ENCODE measurements at places on chromosomes 4 and X. TPM values are rescaled to one million over a fixed set of nuclear protein-coding genes. Genes with fewer than 3 reads are reported as not detected.

DNA sequence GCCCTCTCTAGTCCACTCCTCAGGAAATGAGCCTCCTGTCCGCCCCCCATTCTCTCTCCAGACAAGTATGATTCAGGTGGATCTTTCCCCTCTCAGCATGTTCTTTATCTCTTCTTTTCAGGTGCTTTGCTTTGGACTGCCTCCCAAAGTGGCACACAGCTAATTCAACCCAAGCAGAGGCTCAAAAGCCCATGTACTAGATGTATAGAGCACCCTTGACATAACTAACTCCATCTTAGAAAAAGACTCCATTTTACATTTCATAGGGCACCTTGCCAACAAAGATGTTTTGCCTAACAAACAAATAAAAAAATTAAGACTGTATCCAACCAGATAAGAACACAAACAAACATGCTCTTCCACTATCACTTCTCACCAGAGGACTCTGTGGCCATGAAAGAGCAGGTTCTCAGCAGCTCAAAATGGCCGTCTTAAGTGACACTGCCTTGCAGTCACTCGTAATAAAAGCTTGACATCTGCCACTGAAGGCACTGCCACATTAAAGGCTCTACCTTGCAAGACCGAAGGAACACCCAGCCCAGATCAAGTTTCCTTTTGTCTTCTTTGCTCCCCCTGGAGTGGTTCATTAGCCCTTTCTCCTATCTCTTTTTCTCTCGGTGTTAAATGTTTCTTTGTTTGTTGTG, 84.9 kb upstream of the TAB3 start:
- DNase-seq = no peak

Gene COX7B2
- not detected for polyA plus RNA-seq

- no peak for DNase-seq
Measured at GRCh38 chr4:84573385-84574068, 9.4 kb upstream of the CDS1 start.

Gene F9
- polyA plus RNA-seq = not detected

- DNase-seq = no peak
Measured at GRCh38 chr4:152950402-152951274, 14.5 kb downstream of the FHDC1 start.

Gene CRMP1
- polyA plus RNA-seq = 49.1 TPM

DNA sequence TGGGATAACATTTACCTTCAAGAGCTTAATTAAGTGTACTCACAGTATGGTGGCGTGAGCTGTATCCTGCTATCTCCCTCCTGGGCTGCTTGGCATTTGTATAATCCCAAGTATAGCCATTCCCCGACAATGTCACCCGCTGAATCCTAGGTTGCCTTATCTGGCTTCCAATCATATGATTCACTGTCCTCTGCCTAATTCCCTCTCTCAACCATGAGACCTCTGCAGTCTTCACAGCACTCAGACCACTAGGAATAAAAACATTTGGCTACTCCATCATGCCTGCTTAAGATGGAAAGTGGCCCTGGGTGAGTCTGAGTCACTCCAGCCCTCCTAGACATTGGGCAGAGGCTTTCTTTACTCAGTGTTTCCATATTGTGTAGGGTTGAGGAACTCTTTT, 28.9 kb upstream of the WDFY3 start:
- no peak for DNase-seq

DNA sequence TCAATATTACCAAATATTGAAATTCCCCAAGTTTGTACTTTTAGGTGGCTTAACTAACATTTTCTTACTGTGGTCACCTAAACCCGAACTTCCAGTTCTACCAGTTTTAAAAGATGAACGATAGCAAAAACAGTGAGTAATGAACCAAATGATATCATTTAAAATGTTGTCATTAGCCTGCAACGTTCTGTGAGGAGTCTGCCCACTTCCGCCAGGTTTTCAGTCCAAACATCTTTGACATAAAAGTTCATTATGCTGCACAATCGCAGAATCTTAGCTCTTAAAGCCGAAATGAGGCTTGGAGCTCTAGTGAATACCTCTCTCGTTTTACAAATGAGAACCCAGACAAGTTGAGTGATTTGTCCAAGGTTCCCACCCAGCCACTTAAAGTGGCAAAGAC, 762 bp downstream of the PIGA start:
- peak; percentile 19 for DNase-seq

DNA sequence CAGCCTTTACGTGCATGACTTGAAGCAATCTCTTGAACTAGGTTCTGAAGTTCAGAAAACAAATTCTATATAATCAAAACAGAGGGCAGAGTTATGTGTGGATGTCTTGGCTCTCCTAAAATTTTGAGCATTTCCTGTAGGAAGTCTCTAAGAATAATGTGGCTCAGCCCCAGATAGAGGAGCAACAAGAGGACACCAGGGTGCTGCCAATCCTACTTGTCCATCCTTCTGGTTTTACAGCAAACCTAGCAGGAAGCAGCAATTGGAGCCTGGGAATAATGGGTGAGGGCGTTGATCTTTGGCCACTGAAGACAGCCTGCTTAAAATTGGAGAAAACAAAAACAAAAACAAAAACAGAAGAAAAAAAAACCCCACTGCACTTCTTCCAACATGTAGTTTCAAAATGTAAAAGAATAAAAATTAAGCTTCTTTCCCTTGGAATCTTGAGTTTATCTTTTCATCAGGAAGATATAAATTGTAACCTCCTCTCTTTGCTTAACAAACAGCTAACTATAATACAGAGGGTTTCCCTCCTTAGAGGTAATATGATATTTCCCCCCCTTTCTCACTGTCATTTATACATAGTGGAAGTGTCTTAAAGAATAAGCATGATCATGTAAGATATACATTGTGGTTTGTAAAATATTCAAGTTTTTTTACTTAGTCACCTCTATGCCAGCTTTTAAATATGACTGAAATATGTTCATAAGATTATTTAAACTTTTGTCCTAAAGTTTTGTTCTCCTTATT, 130.6 kb downstream of the FBXO8 start:
- DNase-seq = no peak

GRCh38 chrX:38206542-38206941, 14.1 kb downstream of the SRPX start:
- no peak for DNase-seq

- no peak for DNase-seq
Measured at GRCh38 chrX:107119283-107119682, 661 bp upstream of the RBM41 start.

DNA sequence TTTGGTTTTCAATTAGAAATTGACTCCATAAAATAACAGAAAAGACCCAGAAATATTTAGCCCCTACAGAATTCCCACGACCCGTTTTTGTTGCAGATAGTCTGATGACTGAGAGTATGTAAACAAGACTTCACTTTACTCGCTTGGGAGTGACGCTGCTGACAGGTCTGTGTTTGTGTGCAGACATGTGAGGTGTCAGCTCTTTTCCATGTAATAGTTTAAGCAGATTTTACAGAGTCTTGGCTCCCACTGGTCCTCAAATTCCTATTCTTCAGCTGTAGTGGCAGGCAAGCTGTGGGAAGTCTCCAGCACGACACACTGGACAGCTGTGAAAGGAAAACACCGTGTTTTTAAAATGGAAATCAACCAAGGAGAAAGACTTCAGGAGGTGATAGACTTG, 455.7 kb downstream of the GABRG1 start:
- DNase-seq = no peak

Gene SATL1
- 0.92 TPM for polyA plus RNA-seq

DNA sequence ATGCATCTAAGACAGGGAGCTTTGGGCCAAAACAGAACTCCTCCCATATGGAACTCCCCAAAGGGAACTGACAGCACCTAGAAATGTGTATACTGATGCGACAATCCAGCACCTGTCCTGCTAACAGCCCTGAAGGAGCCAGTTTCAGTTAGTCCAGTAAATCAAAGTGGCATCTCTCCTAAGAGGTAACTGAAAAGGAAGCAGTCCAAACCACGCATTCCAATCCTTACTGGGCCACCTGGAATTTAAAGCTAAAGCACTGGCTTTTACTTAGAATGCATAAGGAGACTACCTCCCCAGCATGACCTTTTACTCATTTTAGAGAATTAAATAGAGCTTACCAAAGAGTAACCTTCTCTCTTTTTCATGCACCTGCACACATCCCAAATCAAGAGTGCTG, 586.8 kb upstream of the PITX2 start:
- DNase-seq = no peak

- no peak for DNase-seq
Measured at GRCh38 chr4:183287309-183287659, 32.8 kb downstream of the CLDN22 start.

Gene ETDC
- not detected for polyA plus RNA-seq

DNA sequence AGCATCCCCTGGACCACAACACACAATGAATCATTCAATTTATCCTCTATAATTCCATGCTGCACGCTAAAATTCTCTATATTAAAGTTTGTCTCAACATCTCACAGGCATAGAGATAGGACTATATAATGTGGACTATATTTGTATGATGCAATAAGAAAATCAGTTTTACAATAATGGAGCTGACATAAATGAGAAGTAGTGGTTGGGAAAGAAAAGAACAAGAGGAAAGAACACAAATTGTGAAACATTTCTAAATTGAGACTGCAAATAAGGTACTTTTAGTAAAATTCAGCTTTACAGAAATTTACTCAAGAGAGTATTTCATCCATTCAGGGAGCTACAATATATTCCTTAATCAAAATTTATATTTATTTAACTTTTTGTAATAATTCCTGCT, 120.4 kb downstream of the ARAP2 start:
- no peak for DNase-seq

GRCh38 chrX:29922607-29923006, 292.8 kb upstream of the MAGEB2 start:
- DNase-seq = no peak

Gene UGT2B17
- polyA plus RNA-seq = not detected

- DNase-seq = no peak
Measured at GRCh38 chr4:185710487-185710995, 101.5 kb downstream of the SORBS2 start.

Gene RWDD4
- 36.9 TPM for polyA plus RNA-seq

Gene TCEAL9
- polyA plus RNA-seq = 206 TPM

Gene KIT
- polyA plus RNA-seq = 16.9 TPM

GRCh38 chr4:188623314-188623854, 484.1 kb downstream of the TRIML1 start:
- no peak for DNase-seq

Gene CT45A3
- polyA plus RNA-seq = not detected

Gene GTPBP6
- polyA plus RNA-seq = 71.9 TPM

GRCh38 chrX:107753187-107753586, 22.4 kb downstream of the TSC22D3 start:
- DNase-seq = no peak

DNA sequence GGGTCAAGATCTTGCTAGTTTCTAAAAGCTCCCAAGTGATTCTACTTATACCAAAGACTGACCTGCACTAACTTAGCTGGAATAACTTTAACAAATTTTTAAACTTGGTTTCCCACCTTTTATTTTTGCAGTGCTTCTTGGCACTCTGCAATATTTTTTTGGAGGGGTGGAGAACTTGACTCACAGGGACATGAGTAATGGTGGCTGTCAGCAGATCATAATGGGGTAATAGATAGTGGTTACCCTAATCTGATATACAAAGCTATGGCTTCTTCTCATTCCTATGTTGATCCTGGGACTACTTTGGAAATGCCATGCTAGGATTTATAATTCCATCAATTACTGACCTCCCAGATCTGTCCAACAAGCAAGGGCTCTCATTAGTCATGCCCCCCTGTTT, 295.7 kb downstream of the GPAT3 start:
- DNase-seq = no peak

Gene CLIC2
- polyA plus RNA-seq = 3.7 TPM

Gene TNMD
- polyA plus RNA-seq = 4.6 TPM

DNA sequence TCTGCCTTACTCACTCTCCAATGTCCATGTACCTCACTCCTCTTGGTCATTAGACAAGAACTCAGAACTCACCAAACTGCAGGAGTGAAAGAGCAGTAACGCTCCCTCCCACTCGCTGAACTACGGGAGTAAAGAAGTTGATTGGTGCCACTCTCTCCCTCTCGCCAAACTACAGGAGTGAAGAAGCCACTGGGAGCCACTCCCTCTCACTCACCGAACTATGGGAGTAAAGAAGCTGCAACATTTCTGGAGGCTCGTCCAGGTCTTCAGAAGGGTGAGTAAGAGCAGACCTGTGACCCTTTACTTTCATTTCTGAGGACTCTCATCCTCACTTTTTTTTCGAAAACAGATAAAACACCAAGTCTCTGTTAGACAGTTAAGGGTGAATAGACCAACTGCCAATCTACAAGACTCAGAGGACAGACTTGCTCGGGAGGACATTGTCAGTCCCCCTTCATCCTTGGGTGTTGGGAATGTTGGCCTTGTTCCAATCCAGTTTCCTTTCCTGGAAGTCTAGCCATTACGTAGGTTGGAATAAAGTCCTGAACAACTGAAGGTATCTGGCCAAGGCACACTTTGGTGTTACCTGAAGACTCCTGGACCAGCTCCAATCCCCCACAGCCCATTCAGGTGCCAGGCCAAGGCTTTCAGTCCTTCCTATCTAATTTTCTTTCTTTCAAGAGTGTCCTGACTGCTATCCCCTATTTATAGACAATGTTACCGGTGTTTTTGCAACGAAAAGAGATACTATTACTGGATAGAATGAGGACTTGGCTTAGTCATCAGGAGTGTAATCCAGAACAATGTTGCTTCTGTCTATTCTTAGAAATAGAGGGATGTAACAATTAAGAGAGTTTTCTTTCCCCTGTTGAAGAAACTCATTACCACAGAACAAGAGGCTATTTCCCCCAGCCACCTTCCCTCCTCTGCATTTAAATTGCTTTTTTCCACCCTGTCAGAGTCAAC, 11.0 kb upstream of the COL25A1 start:
- DNase-seq = no peak

Gene LONRF3
- 0.77 TPM for polyA plus RNA-seq

Gene MAGEA4
- not detected for polyA plus RNA-seq

- peak; percentile 80 for DNase-seq
Measured at GRCh38 chr4:83605744-83606172, 69.8 kb downstream of the GPAT3 start.

DNA sequence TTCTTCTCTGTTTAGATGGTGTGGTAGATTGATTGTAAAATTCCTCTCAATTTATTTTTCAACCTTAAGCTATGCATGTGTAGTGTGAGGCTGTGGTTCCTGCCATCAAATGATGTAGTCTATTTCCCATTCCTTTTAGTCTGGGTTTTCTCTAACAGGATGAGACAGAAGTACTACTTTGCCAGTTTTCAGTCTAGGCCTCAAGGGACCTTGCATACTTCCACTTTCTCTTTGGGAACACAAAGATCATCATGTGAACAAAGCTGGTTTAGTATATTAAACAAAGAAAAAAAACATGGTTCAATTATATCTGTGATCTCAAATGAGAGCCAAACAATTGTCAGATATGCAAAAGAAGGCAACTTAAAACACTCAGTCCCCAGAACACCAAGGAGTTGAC, 1284.0 kb downstream of the RAPGEF2 start:
- DNase-seq = no peak

Gene FAM114A1
- 35.3 TPM for polyA plus RNA-seq

GRCh38 chrX:8726031-8726652, 5.8 kb downstream of the ANOS1 start:
- DNase-seq = no peak

DNA sequence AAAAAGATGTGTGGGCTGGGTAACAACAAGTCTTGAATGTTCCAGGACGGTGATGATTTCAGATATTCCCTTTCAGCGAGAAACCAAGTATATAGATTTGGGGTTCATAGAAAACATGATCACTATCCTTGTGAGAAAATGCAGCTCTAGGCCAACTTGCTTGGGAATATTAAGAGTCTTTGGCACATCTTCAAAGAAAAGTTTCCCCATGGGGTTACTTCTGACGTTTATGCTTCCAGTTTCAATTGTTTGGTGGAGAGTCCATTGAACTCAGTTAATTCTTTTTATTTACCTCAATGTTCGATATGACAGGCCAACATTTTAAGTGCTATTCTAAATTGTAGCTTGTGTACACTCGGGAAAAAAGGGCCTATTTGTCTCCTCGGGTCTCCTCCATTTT, 126.7 kb downstream of the NHS start:
- no peak for DNase-seq

Gene CENPVL1
- 0.20 TPM for polyA plus RNA-seq

GRCh38 chr4:6177587-6178197, 22.7 kb downstream of the JAKMIP1 start:
- DNase-seq = no peak
